T1000 (cell line): ENCODE measurements at places on chromosomes 11 and 22.

GRCh38 chr22:24466716-24467328, 28.3 kb upstream of the UPB1 start:
- DNase-seq, result no peak

GRCh38 chr11:47510209-47510608, 42.7 kb downstream of the CELF1 start:
- DNase-seq, result no peak

GRCh38 chr11:113397212-113397611, 9.6 kb downstream of the ANKK1 start:
- DNase-seq, result no peak

DNA sequence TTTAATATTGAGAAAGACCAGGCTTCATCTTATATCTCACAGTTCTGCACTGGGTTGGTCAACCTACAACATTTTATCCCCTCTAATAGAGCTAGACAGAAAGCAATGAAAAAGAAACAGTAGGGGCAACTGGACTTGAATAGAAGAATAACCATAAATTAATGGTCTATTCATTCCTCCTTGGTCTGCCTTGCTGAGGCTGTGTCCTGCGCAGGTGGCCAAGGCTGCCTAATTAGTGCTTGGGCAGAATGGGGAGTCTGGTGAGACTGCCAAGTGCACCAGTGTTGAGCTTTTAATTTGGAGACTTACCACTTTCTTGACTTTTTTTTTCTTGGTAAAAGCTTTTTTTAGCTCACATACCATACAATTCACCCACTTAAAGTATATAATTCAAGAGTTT, 35.0 kb upstream of the SPON1 start:
- DNase-seq, result no peak

GRCh38 chr11:24837112-24837511, 340.3 kb downstream of the LUZP2 start:
- no peak for DNase-seq

DNA sequence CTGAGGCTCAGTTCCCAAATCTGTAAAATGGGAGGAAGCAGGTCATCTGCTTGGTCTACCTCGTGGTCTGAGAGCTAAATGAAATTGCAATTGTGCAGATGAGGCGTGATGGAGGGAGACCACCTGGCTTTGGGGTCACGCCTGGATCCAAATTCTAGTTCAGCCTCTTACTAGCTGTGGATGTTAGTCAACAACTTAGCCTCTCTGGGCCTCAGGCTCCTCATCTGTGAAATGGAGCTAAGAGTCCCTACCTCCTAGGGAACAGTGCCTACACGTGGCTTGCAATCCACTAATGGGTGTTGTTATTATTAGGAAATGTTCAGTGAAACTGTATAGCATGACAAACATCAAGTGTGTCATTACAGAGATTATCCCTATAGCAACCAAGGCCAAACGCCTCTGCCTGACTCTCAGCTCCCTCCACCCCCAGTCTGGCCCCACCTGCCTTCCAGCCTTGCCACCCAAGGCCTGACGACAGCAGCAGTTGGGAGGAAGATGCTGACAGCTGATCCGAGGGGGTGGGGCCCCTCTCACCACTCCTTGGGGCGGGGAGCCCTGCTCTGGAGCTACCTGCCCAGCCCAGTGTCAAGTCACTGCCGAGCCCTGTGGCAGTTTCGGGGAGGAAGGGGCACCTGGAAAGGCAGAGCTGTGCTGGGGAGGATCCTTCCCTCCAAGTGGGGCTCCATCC, 1.7 kb upstream of the RHOD start:
- DNase-seq, result peak; percentile 40

DNA sequence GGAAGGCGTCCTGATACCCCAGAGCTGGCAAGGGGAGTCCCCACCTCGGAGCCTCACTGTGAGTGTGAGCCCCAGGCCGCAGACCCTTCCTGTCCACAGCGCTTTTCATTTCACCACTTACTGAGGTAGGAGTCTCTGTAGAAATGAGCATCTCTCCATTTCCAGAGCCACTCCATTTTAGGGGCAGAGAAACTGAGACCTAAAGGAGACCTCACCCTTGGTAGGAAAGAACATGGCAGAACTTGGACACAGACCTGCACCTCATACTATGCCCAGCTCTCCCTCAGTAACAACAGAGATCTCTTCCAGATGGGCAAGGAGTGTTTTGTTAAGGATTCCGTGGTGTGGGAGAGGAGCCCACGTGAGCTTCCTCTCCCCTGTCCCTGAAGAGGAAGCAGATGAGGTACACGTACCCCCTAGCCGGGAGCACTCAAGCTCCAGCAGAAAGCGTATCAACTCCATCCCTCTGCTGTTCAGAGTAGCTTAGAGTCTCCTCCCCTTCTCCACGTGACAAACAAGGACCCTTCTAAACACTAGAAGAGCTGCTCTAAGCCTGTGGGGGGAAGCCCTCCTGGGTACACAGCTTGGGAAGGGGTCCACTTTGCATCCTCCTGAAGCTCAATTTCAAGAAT, 532 bp upstream of the VSIG2 start:
- no peak for DNase-seq

DNA sequence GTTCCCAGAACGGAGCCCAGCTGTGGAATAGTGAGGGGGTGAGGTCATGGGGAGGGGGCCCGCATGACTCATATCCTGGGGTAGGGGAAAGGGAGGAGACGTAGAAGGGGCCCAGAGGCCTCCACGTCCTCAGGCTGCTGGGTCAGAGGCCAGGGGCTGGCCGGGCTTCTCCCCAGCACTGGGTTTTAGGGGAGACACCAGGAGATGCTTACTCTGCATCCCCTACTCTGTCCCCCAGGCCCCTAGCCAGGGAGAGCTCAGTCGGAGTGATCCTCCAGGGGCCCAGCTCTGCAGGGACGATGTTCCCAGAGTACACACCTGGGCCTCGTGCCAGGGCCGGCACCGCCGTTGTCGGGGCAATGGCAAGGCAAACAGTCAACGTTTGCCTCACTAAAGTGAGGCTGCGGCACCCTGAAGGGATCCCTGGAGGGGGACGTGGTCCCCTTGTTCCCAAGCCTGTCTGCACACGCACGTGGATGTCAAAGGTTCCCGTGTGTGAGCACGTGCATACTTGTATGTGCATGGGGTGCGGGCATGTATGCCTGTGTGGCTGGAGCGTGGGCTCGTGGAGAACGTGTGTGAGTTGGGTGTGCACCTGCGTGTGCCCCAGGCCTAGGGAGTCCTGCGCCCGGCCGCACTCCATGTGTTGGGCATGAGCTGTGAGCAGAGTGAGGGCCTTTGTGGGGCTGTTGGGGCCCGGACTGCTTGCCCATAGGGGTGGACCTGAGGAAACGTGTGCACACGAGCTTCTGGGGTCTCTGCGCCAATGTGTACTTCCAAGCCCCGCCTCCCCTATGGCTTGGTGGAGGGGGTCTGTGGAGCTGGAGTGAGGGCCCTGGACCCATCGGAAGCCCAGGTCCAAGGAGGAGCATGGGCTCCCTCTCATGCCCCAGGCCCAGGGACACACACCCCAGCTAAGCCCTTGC, 14.2 kb downstream of the PRR33 start:
- no peak for DNase-seq

GRCh38 chr22:42114721-42115120, 15.9 kb downstream of the CYP2D6 start:
- no peak for DNase-seq

GRCh38 chr11:23769214-23769613, 727.6 kb upstream of the LUZP2 start:
- DNase-seq, result no peak

GRCh38 chr11:32312865-32313403, 122.4 kb downstream of the WT1 start:
- peak; percentile 68 for DNase-seq

- DNase-seq, result no peak
These were observed 1.9 kb downstream of the PIWIL3 start for GRCh38 chr22:24772493-24773220.

- no peak for DNase-seq
These were observed 1277.9 kb upstream of the TENM4 start for GRCh38 chr11:80718611-80719291.

GRCh38 chr22:44578110-44578457, 80.1 kb upstream of the RTL6 start:
- no peak for DNase-seq

- DNase-seq, result no peak
These were observed 31.6 kb downstream of the GRIA4 start for GRCh38 chr11:105641433-105641832.

DNA sequence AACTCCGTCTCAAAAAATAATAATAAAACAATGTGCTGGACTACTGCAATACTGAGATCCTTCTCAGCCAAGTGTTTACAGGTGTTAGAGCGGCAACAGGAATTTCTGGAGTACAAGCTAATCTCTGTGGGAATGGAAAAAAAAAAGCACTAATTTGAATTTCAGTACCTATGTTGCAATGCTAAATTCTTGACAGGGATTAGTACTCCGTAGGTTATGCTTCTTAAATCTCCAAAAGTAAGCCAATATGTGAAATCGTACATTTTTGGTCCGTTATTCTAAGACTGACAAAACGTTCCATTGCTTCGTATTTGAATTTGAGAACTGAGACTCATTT, 1.1 kb downstream of the ATL3 start:
- no peak for DNase-seq

- no peak for DNase-seq
These were observed 25.2 kb upstream of the NAV2 start for GRCh38 chr11:19687392-19687791.

DNA sequence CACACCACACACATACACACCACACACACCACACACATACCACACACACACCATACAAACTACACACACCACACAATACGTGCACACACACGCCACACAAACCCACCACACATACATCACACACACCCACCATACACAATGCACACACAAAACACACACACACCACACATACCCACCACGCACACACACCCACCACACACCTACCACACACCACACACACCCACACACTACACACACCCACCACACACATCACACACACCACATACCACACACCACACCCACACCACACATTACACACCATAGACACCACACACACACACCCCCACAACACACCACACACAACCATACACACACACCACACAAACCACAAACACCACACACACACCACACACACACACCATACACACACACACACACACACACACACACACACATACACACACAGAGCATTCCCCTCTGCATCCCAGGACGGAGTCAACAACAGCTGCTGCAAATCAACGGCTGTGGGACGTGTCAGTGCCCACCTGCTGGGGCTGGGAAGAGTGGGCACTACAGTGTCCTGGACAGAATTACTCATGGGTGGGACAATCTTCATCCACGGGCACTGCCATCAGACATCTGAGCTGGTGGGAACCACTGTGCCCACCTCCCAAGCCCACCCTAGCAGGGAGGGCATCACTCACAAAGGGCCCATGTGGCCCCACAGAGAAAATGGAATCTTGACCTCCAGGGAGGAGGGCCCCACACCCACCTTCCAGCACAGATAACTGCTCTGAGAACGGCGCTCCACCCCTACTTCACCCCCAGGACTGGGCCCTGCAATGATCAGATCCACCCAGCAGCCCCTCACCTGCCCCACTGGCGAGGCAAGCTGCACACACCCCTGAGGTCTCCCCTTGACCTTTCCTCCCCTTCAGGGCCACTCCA, 8.4 kb downstream of the TP53I11 start:
- DNase-seq, result no peak

GRCh38 chr22:42791721-42792452, 65.2 kb downstream of the ARFGAP3 start:
- no peak for DNase-seq

GRCh38 chr11:8354622-8355415, 91.1 kb upstream of the LMO1 start:
- DNase-seq, result no peak

- no peak for DNase-seq
These were observed 3.2 kb downstream of the TUBA8 start for GRCh38 chr22:18113680-18114394.

GRCh38 chr11:92854952-92855351, 114.5 kb upstream of the MTNR1B start:
- no peak for DNase-seq

DNA sequence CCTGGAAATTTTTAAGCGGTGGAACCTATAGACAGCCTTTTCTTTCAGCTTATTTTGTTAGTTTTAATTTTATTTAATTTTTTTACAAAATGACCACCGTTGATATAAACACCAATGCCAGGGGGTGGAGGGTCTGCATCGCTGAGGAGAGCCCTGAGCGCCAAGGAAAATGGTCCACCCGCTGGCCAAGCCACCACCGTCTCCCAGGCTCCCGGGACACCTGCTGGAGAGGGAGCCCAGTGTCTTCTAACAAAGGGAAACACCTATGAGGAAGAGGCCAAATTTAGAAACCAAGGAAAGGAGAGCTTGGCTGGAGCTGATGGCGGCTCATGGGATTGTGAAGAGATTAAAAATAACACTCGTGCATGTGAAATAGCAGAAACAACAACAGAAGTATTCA, 288 bp upstream of the KRTAP5-8 start:
- no peak for DNase-seq
